ENCODE measurements at places on chromosomes 1 and 21.

GRCh38 chr21:26115305-26115704 is 55.3 kb downstream of the APP start:
- no peak for DNase-seq

DNA sequence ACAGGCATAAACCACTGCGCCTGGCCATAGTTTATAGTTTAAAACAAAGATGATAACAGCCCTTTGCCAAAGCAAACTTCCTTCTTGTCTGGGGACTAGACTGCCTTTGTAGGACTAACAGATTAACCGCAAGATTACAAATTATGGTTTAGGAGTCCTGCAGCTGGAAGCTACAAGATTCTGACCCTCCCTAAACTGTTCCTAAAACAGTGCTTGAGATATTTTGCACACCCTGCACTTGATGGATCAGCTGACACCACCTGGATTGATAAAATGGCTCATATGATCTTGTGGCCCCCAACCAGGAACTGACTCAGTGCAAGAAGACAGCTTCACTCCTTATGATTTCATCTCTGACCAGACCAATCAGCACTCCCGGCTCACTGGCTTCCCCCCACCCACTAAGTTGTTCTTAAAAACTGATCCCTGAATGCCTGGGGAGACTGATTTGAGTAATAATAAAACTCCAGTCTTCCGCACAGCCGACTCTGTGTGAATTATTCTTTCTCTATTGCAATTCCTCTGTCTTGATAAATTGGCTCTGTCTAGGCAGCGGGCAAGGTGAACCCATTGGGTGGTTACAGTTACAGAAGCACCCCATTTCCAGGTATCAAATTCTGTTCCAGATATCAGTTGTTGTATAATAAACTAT is 13.8 kb upstream of the RNF11 start:
- DNase-seq: no peak

DNA sequence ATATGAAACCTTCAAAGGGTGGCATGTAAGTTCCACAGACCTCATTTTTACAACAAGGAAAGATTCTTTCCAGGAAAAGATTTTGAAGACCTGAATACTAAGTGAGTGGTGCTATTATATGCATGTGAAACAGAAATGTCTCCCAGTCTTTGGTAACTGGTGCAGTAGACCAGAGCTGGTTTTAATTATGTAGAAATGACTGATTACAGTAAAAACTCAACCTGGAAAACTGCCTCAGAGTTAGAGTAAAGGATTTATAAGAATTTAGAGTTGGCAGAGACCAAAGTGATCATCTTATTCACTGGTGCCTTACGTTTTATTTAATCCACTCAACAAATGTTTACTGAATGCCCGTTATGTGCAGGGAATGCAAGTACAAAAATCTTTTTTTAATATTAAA is 30.2 kb upstream of the LRRC8D start:
- no peak for DNase-seq

DNA sequence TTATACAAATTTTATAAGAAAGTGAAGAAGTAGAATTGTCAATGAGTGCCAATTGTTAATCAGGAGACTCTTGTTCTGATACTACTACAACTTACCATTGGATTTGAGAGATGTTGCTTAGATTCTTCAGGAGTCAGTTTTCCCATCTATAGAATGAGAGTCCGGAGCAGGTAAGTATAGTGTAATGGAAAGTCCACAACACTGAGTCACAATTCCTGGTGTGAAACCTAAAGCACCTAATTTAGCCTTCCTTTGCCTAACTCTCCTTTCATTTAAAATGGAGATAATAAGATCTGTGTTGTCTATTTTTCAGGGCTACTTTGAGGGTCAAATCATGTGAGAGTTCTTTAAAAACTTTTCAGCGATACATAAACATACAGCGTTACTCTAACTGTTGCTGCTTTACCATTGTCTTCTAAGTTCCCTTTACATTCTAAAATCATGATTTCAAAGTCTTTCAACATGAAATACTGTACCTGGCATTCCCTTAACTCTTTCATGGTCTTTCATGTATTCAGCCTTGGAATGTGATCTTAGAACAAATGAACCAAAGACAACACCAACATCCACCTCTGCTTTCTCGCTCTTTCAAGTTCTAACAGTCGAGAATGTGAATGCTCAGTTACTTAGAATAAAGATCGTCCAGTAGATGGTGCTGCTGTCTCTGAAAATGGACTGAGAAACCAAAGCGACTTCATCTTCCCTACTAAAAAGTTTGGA is 90.9 kb downstream of the SLC30A10 start:
- DNase-seq: no peak

DNA sequence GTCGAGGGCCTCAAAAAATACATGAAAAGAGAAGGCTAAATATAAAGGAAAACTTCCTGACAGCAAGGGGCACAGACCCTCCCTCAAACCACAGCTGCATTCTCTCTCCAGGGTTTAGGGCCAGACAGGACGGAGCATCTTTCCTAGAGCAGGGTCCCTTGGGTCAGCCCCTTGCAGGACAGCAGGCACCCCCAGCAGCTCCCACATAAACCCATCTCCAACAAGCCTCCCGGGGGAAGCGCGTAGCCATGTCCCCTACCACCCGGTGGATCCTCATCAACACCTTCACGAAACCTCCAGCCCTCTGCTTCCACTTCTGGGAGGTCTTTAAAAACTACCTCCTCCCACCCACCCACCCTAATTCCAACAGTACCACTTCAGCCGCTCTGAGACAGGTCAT is 59.5 kb downstream of the CD46 start:
- DNase-seq: no peak

DNA sequence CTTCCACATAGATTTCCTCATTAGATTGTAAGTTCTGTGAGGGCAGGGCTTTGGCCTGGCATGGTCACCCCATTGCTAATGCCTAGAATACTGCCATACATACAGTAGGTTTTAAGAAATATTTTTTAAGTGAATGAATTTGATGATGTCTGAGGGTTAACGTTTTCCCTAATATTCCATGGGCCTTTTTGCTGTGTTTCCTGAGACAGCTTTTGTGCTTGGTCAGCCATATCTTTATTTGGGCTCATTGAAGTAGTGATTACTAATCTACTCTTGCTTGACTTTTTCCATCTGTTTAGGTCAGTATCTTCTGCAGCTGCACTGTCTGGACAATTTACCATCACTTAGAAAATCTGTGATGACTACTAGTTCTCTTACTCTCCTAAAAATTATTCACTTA is 3.5 kb downstream of the CDC42 start:
- DNase-seq: no peak

- peak; percentile 27 for DNase-seq
Observed at GRCh38 chr1:3312898-3313575, 141.4 kb upstream of the ARHGEF16 start.

DNA sequence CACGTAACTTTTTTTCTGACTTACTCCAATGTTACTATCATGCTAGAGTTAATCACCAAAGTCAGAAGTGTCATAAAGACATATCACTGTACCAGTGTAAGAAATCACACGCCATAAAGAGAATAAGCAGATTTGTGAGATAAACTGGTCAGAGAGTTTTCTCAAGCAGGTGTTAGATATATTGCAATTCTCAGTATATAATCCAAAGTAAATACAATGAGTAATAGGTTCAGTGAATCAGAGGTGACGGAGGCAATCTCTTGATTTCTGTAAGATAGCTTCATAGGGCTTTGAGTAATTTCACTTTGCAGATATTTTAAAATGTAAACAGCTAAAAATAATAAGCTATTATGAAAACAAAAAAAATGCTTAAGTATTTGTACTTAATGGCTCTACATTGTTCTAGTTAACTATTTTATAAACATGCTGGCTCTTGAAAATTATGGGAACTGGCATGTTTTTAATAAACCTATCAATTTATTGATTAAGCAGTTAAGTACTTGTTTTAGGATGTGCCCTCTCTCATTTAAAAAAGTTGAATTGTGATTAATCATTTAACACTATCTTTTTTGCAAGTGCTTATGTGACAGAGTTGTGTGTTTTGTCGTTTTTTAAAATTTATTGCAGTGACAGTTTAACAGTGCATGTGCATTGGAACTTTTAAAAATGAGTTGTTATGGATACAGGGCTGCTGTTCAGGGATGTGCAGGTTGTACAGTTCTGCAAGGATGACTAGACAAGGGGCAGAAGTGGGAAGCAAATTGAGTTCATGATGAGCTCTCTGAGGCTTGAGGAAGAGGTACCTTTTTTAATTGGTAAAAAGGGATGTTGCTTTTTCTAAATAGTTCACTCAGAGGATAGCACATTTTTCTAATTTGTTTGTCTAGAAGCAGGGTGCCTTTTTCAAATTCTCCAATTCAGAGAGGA is 119.1 kb downstream of the USP25 start:
- no peak for DNase-seq

- no peak for DNase-seq
Observed at GRCh38 chr1:69376408-69376807, 191.3 kb upstream of the LRRC7 start.

- no peak for DNase-seq
Observed at GRCh38 chr1:16125088-16125470, 30.8 kb downstream of the EPHA2 start.

DNA sequence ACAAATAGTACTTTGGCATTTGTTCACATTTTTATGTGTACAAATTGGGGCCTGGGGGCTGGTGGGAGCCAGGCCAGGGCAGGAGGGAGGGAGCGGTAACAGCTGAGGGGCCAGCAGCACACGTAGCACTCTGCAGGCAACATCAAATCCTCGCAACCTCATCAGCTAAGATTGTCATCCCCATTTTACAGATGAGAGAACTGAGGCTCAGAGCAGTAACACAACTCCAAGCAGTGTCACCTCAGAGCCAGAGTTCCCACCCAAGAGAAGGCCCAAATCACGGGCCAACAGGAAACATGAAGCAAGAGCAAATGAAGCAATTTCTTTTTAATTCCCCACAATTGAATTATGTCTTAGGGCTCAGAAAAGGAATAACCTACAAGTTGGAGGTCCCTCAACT is 14.1 kb downstream of the IFFO2 start:
- DNase-seq: no peak

DNA sequence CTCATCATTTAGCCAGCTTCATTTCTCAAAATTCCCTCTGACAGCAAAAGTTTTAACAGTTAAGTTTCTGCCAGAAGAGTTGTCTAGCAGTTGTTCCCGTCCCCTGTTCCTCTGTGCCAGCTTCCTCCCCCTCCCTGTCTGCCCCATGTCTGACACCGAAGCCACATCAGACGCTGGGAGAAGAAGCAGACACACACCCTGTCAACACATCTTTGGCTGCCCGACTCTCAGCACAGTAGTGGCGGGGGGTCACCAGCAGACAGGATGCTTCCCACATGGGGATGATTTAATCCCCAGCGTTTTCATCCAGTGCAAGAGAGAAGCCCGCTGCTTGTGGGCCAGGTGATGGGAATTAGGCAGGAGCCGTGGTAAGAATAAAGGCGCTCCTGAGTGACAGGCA is 379.4 kb upstream of the RUNX1 start:
- peak; percentile 15 for DNase-seq

DNA sequence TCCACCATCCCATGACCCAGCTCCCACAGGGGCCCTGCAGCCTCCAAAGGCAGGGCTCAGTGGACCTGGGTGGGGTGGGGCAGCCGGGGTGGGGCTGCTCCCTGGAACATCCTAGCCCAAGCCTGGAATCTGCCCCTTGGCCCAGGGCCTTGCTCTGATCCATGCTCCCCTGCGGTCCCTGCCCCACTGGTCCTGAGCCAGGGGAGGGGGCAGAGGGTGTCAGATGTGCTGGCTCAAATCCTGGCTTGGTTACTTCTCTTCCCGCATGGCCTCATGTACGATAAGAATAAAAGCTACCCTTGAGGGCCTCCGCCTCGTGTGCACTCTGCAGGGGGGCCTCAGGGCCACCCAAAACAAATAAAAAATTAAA is 819 bp downstream of the SLC25A34 start:
- no peak for DNase-seq

GRCh38 chr1:2544093-2544874 is 11.9 kb upstream of the TNFRSF14 start:
- DNase-seq: no peak

DNA sequence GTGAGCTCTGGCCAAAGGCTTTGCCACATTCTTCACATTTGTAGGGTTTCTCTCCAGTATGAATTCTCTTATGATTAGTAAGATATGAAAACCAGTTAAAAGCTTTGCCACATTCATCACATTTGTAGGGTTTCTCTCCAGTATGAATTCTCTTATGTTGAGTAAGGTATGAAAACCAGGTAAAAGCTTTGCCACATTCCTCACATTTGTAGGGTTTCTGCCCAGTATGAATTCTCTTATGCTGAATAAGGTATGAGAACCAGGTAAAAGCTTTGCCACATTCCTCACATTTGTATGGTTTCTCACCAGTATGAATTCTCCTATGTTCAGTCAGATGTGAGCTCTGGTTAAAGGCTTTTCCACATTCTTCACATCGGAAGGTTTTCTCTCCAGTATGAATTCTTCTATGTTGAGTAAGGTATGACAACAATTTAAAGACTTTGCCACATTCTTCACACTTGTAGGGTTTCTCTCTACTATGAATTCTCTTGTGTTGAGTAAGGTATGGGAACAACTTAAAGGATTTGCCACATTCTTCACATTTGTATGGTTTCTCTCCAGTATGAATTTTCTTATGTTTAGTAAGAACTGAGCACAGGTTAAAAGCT is 20.7 kb downstream of the ZNF695 start:
- no peak for DNase-seq

- DNase-seq: no peak
Observed at GRCh38 chr1:243528459-243529121, 272.7 kb downstream of the SDCCAG8 start.

DNA sequence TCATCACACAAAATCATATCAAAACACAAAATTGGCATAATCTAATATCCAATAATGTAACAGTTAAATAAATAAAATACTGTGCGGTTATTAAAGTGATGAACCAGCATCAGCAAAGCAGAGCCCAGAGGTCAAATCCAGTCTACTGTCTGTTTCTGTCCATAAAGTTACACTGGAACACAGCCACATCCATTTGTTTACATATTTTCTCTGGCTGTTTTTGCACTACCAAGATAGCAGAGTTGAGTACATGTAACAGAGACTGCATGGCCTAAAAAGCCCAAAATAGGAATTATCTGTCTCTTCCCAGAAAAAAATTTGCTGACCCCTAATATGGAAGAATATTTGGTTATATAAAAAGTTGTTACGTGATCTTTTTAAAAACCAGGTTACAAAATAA is 242.2 kb upstream of the DMRTA2 start:
- DNase-seq: no peak

- DNase-seq: no peak
Observed at GRCh38 chr1:6110326-6110725, 64.6 kb downstream of the KCNAB2 start.

- no peak for DNase-seq
Observed at GRCh38 chr1:185768371-185768770, 34.2 kb downstream of the HMCN1 start.

GRCh38 chr1:96409689-96410088 is 311.9 kb upstream of the PTBP2 start:
- DNase-seq: no peak

Data from stimulated activated CD8-positive, alpha-beta memory T cell treated with anti-CD3 and anti-CD28 coated beads, Interleukin-12 subunit alpha, Interleukin-12 subunit beta, amount 100 ng/mL, for 4 hours (primary cell).